ENCODE measurements at places on chromosomes 1 and 21.

GRCh38 chr1:91335603-91336002 is 69.0 kb downstream of the HFM1 start:
- no peak for DNase-seq

- no peak for DNase-seq
These were observed 47.5 kb upstream of the CTPS1 start for GRCh38 chr1:40932006-40932405.

- no peak for DNase-seq
These were observed 97.5 kb downstream of the SPATA46 start for GRCh38 chr1:162279136-162279498.

- DNase-seq: peak; percentile 30
These were observed 2.5 kb downstream of the PPT1 start for GRCh38 chr1:40094466-40095110.

GRCh38 chr1:214187121-214187900 is 93.6 kb upstream of the SMYD2 start:
- DNase-seq: peak; percentile 22

GRCh38 chr1:41768583-41768982 is 150.1 kb downstream of the HIVEP3 start:
- DNase-seq: no peak

DNA sequence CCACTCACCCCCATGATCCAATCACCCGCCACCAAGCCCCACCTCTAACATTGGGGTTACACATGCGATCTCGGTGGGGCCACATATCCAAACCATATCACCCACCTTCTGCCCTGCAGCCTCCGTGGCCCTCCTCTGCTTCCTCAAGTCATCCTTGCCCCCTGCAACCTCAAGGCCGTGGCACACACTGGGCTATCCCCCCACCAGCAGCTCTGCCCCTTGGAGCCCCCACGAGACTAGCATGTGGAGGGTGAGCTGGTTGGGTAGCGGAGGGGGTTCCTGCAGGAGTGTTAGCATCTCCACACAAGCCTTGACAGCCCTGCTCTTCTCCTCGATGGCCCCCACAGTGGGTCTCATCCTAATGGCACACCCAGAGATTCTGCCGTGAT is 100.8 kb downstream of the TOMM20 start:
- no peak for DNase-seq

DNA sequence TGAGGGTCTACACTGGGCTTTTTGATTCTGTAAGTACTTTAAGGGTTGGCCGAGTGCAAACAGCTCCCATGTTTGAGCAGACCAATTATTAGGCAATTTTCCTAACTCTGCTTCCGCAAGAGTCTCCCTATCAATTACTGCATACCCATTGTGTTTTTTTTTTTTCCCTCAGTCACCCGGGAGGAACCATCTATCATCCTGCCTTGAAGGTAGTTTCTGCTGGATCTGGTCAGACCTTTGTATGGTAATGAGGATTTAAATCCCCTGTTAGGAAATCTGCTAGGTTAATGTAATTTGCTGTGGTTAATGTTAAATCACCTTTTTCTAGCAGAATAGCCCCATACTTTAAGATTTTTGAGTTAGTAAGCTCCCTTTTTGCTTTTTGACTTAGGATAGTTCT is 40.8 kb upstream of the WARS2 start:
- no peak for DNase-seq

DNA sequence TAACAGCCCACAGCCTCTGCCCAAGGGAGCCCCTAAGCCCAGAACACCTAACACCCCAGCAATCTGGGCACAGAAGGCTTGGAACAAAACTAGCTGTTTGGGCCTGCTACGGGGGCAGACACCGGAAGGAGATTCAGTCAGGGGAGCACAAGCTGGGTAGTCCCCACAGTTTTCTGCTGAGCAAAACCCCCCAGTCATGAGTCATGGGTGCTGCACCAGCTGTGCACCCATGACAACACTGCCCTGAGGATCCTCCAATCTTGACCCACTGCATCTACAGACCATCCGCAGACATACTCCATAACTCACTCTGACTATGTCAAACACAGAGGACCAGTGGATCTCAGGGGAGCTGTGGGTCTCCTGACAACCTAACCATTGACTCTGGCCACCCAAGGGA is 105.1 kb downstream of the LRIG2 start:
- DNase-seq: no peak

GRCh38 chr1:39370602-39371001 is 120.8 kb upstream of the BMP8A start:
- DNase-seq: no peak

DNA sequence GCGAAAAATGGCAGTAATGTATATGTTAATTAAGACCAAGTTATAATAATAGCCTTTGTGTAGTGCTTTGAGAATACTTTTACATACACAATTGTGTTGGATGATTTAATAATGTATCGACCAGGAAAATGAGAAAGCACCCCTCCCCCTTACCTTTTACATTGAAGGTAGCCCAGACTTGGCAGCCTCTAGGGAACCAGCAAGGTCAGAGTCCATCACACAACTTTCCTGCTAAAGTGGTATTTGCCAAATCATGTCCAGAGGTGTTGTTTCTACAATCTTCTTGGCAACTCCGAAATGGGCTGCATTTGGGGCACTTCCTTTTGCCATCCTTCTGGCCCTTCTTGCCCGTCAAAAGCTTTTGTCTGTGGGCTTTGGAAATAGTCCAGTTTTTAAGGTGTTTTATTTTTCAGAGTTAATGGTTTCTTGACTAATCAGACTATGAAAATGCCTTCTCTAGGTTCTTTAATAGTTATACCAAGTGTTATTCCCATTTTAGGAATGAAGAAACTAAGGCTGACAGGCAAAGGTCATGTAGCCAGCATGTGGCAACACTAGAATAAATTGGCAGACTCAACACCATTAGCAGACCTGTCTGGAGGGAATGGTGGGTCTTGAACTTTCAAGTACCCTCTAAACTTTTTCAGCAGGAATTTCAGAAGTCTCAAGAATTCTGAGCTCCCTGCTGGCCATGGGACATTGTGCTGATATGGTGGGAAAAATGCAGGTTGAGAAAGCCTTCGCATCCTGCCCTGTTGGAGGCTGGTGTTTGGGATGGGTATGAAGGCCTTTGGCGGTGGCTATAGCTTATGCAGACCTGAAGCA is 6.8 kb downstream of the ATP1A1 start:
- DNase-seq: peak; percentile 20

DNA sequence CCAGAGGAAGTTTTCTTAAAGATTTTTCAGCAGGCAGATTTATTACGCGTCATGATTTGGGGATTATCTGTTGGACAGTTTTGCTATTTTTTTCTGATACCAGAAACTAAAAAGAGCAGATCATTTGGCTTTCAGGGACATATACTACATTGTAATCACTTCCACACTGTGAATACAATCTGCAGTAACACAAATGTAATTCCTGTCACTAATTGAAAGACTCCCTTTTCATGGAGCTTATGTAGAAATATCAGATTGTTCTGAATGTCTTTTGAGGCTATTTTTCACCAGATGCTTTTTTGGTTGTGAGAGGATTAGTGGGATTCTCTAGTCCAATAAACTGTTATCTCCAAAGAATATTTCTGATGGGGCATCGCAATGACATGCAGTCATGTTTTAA is 464.2 kb downstream of the DISC1 start:
- no peak for DNase-seq

GRCh38 chr1:84619383-84620102 is 45.3 kb upstream of the CTBS start:
- no peak for DNase-seq

- DNase-seq: no peak
These were observed 6.6 kb upstream of the APP start for GRCh38 chr21:26177187-26177586.

DNA sequence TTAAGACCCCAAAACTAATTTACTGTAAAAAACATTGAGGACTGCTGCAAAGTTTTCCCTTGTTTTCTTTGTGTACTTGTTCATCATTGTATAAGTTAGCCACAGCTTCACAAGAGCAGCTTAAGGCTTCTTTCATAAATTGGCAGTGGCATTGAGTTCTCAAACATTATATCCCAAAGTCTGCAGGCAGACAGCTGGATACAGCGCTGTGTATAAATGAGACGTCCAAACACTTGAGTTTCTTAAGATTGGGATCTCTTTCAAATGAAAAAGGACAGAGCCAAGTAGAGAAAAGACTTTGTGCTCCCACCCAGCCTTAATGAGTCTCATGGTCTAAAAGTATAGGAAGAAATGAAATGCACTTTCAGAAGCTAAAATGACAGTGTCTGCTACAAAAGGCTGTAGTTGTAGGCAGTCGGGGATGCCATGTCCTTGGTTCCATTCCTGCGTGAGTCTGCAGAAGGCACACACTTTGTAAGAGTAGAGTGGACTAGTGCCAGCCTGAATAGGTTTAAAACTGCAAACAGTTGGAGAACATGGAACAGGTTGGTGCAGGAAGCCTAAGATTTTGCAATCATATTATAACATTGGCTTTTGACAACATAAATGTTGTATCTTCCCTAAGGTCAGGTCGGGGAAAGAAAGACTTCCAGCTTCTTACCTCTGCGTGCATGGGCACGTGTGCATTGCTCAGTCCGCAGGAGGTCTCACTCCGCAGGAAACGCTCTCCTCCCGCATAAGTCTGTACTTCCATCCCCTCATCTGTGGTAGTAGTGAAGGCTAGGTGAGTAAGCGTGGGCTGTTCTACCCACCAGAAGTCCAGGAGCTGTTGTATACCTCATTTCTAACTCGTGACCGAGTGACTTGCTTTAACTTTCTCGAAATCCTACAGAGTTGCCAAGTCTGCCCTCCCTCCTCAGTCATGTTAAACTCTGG is 94.4 kb downstream of the CD247 start:
- no peak for DNase-seq

GRCh38 chr1:39268906-39269305 is 64.4 kb downstream of the MACF1 start:
- no peak for DNase-seq

GRCh38 chr21:45828580-45829570 is 152.7 kb upstream of the COL6A1 start:
- DNase-seq: no peak

GRCh38 chr21:31879241-31879650 is 6.4 kb downstream of the HUNK start:
- no peak for DNase-seq

DNA sequence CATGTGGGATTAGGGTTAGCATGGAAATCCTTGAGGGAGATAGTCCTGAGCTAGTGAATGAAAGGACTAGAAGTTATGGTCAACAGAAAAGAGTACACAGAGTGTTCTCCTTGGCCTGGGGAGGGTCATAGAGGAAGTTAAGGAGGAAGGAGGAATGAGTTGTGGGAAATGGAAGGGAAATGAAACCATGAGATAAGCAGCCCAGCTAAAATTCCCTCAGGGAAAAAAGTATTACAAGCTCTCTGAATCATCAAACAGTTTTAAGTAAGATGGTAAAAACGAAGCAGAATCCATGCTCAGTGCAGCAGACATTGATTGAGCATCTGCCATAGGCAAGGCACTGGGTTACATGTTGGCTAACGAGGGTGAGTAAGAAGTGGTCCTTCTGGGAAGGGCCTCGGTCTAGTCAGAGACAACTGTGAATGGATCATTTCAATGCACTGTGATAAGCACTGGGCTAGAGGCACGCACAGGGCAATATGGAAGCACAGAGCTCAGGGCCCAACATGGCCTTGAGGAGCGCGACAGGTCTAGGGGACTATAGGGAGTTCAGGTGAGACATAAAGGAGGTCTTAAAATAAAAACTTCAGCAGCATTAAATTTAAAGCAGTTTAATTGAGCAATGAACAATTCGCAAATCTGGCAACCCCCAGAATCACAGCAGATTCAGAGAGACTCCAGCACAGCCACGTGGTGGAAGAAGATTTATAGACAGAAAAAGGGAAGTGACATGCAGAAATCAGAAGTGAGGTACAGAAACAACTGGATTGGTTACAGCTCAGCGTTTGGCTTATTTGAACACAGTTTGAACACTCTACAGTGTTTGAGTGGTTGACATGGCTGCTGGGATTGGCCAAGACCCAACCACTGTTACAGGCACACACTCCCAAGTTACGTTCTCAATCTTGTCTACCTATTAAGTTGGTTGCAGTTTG is 219.5 kb downstream of the HLX start:
- no peak for DNase-seq

- no peak for DNase-seq
These were observed 19.9 kb downstream of the HIPK1 start for GRCh38 chr1:113949007-113949406.

DNA sequence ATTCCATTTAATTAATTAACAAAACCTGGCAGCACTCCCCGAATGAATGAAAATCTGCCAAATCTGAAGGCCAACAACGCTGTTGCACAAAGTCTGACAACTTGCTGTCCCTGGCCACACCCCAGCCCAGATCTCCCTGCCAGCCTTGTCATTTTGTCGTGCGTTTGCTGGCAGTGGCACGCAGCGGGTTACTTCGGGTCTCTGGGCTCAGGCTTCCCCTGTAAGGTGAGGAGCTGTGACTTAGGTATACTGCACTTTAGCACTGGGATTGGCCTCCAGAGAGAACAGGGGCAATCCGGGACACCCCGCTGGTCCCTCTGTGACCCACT is 34.3 kb upstream of the SIM2 start:
- DNase-seq: no peak

DNA sequence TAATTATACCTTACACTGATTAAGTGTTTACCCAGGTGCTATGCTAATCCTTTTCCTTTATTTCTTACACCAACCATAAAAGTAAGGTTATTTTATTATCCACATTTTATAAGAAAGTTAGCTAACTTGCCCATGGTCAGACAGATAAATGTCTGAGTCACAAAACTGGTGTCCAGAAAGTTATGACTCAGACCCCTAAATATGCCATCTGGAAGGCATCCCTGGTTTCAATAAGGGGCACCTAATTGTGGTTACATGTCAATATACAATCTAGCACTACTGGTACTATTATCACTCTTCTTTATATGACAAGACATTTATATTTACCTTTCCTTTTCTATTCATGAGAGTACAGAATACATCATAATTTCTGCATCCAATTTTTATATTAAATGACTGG is 496.5 kb upstream of the ADGRL2 start:
- DNase-seq: no peak

- DNase-seq: peak; percentile 15
These were observed 150.6 kb downstream of the RWDD3 start for GRCh38 chr1:95384567-95384966.

DNA sequence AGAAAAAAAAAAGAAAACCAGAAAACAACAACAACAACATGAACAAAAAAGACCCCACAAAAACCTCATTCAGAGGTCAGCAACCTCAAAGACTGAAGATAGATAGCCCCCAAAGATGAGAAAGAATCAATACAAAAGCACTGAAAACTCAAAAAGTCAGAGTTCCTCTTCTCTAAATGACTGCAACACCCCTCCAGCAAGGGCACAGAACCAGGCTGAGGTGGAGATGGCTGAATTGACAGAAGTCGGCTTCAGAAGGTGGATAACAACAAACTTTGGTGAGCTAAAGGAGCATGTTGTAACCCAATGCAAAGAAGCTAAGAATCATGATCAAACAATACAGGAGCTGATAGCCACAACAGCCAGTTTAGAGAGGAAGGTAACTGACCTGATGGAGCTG is 17.0 kb downstream of the RAB3GAP2 start:
- DNase-seq: no peak

GRCh38 chr1:63074321-63074720 is 248.0 kb upstream of the FOXD3 start:
- DNase-seq: no peak

GRCh38 chr21:36654796-36655325 is 44.1 kb upstream of the SIM2 start:
- DNase-seq: no peak

- no peak for DNase-seq
These were observed 25.2 kb upstream of the TRIM45 start for GRCh38 chr1:117146575-117147340.

All from HAP-1 (cell line).